ENCODE measurements at places on chromosomes 4 and X.

- DNase-seq, result no peak
- no peaks in the 10 kb centered on the region for H3K36me3 ChIP-seq
- no peak overlapping the region for H3K27ac ChIP-seq
Measured at GRCh38 chr4:19686456-19686855, 565.2 kb upstream of the SLIT2 start.

DNA sequence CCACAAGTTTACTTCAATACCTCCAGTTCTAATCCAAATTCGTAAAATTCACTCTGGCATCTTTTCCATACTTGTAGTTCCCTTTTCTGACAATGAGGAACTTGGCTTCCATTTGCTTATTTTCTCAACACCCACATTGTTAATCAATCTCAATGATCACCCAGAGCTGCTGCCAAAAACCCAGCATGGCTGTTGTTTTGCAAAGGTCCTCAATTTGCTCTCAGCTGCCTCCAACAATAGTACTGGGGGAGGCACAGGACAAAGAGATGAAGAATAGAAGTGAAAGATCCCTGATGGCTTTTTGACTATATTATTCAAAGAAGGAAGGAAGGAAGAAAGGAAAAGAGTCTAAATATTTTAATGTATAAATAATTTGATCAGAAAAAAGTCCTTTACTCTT is 847.8 kb downstream of the RAPGEF2 start:
- H3K4me1 ChIP-seq, result no peaks in the 10 kb centered on the region
- H3K4me3 ChIP-seq, result no peak overlapping the region
- no peak overlapping the region for H3K27ac ChIP-seq
- DNase-seq, result no peak

DNA sequence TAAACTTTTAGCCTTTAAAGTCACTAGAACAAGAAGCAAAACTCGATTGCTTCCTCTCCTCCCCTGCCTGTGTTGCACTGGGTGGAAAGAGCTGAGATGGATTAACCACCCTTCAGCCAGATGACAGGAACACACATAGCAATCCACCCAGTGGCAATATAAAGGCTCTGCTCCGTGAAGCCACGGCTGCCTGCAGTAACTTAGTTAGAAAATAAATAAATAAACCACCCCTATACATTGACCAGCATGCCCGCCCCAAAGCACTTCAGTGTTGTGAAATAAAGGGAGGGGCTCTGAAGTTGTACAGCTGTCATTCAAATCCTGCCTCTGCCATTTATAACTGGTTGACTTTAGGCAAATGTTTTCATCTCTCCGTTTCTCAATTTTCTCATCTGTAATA is 217.1 kb upstream of the LDB2 start:
- no peaks in the 10 kb centered on the region for H3K27me3 ChIP-seq
- peaks cover 22% of the 10 kb centered on the region for H3K4me1 ChIP-seq
- H3K4me3 ChIP-seq, result no peak overlapping the region
- H3K27ac ChIP-seq, result no peak overlapping the region
- H3K36me3 ChIP-seq, result no peaks in the 10 kb centered on the region
- no peak for DNase-seq

DNA sequence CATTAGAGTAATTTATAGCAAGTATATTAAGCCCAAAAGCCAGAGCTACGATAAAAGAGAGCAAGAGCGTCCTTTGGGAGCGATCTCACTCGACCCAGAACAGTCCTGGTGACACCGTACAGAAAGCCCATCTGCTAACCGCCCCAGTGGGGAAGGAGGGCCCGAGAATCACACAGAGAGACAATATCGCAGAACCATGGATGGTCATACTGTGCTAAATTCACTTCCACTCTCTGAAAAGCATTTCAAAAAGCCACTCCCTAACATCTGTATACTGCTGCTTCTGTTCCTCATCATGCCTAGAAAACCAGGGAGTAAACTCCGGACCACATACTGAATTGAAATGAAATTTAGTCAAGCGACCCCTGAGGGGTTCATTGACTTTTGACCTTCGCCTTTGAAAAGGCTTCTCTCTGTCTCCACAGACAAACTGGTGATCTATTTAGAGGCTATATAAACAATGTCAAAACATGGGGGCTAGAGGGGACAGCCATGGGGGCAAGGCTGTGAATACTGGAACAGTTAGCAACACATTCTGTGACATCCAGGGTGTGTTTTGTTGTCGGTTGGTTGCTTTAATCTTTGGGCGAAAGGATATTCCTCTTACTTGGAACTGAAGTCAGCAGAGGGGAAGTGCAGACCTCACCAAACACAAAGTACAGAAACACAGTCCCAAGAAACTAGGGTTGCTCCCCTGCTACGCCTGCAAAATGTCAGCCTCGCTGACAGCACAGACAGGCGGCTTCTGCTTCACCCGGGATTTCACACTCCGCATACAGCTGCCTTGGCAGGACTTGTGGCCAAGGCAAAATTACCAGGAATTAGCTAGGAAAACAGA is 129.0 kb upstream of the RASGEF1B start:
- H3K4me3 ChIP-seq, result peak overlapping the region; percentile 32
- peaks cover 4% of the 10 kb centered on the region for H3K27me3 ChIP-seq
- no peaks in the 10 kb centered on the region for H3K36me3 ChIP-seq
- peak overlapping the region; percentile 95 for H3K27ac ChIP-seq
- peaks cover 64% of the 10 kb centered on the region for H3K4me1 ChIP-seq

GRCh38 chr4:175986-176385 is 51.7 kb downstream of the ZNF718 start:
- no peaks in the 10 kb centered on the region for H3K4me1 ChIP-seq
- DNase-seq, result no peak
- H3K27me3 ChIP-seq, result no peaks in the 10 kb centered on the region
- peaks cover 84% of the 10 kb centered on the region for H3K36me3 ChIP-seq

DNA sequence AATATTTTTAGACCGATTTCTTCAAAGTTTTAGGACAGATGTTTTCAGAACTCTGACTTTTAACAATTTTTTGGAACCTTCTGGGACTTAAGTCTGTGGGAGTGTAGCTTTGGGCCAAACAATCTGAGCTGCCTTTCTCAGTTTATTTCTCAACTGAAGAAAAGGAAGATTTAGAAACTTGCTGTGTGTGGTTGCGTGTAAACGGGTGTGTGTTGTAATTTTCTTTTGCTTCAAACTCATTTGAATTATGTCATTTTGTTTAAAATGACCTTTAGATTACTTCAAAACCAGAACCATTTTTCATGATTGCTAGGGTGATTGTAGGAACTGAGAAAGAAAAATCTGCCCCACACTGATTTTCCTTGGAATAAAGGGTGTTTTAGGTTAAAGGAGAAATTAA is 577.7 kb upstream of the GALNTL6 start:
- H3K36me3 ChIP-seq, result no peaks in the 10 kb centered on the region
- no peaks in the 10 kb centered on the region for H3K4me1 ChIP-seq
- H3K27ac ChIP-seq, result peak overlapping the region; percentile 45
- H3K27me3 ChIP-seq, result no peaks in the 10 kb centered on the region
- DNase-seq, result no peak

DNA sequence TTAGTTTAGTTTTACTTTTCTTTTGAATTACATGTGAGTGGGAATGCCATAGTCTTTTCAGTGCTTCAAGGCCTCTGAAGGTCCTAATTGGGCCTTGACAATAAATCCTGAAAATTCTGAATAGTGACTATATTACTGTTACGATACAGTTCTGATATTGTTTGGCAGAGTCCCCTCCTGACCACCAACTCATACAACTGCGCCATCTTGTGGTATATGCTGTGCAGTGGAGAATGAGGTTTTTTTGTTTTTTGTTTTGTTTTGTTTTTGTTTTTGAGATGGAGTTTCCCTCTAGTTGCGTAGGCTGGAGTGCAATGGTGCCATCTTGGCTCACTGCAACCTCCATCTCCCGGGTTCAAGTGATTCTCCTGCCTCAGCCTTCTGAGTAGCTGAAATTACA is 56.6 kb upstream of the CHRDL1 start:
- no peak overlapping the region for H3K4me3 ChIP-seq
- H3K4me1 ChIP-seq, result peaks cover 19% of the 10 kb centered on the region
- peak; percentile 36 for DNase-seq
- H3K27ac ChIP-seq, result no peak overlapping the region
- peaks cover 5% of the 10 kb centered on the region for H3K27me3 ChIP-seq

- no peaks in the 10 kb centered on the region for H3K36me3 ChIP-seq
- peaks cover 22% of the 10 kb centered on the region for H3K27me3 ChIP-seq
- H3K4me3 ChIP-seq, result peak overlapping the region; percentile 54
Measured at GRCh38 chrX:104270916-104271512, 16.3 kb upstream of the ESX1 start.

DNA sequence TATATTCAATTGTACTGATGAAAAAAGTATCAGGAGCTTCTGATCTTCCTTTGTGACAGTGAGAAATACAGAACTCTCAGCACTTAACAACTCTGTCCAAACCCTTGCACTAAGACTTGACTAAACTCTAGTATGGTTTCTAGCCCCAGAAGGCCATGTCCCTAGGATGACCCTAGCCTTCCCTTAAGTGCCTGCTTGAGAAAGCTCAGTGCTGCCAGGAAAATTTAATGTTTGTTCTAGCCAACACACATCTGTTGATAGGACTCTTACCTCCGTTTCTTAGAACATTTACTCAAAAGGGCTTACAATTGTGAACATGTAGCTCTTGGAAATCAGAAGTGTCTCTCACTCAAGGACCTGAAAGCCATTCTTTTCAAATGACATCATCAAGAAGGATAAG is 1055.2 kb upstream of the FTHL17 start:
- no peaks in the 10 kb centered on the region for H3K36me3 ChIP-seq
- no peak for DNase-seq
- H3K27me3 ChIP-seq, result no peaks in the 10 kb centered on the region
- H3K27ac ChIP-seq, result no peak overlapping the region

- H3K4me1 ChIP-seq, result peaks cover 14% of the 10 kb centered on the region
- H3K27ac ChIP-seq, result no peak overlapping the region
- H3K36me3 ChIP-seq, result peaks cover 34% of the 10 kb centered on the region
- DNase-seq, result no peak
Measured at GRCh38 chr4:123972031-123972430, 575.4 kb downstream of the SPRY1 start.

GRCh38 chr4:151114338-151114737 is 14.9 kb downstream of the RPS3A start:
- no peak overlapping the region for H3K4me3 ChIP-seq
- DNase-seq, result no peak
- no peaks in the 10 kb centered on the region for H3K27me3 ChIP-seq

DNA sequence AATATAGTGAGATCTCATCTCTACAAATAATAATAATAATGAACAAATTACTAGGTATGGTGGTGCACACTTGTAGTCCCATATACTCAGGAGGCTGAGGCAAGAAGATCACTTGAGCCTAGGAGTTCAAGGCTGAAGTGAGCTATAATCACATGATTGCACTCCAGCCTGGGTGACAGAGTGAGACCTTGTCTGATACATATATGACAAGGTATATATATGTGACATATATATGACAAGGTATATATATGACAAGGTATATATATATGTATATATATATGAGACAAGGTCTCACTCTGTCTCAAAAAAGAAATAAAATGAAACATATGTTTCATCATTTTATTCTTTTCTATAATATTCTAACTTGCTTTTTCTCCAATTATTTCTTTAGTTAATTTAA is 278.1 kb upstream of the TET2 start:
- no peak overlapping the region for H3K27ac ChIP-seq
- no peak for DNase-seq
- H3K36me3 ChIP-seq, result no peaks in the 10 kb centered on the region
- peaks cover 3% of the 10 kb centered on the region for H3K27me3 ChIP-seq
- H3K4me1 ChIP-seq, result no peaks in the 10 kb centered on the region
- no peak overlapping the region for H3K4me3 ChIP-seq

DNA sequence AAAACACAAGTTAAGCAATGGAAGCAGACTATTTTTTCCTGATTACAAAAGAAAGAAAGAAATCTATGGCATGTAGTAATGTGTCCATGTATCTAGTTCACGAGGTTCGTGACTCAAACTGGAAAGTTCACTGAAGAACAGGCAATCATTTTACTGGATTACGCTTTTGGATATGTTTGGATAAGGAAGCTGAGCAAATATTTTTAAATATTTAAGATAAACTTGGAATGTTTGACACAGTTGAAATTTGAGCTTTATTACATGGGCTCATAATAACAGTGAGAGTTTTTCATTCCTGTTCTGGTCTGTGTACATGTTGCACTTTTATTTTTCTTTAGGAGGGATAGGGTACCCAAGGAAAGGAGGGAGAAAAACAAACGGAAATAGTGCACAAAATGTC is 244.2 kb upstream of the GK2 start:
- no peak for DNase-seq
- no peak overlapping the region for H3K4me3 ChIP-seq
- peaks cover 4% of the 10 kb centered on the region for H3K27me3 ChIP-seq
- H3K27ac ChIP-seq, result no peak overlapping the region
- H3K4me1 ChIP-seq, result peaks cover 20% of the 10 kb centered on the region

DNA sequence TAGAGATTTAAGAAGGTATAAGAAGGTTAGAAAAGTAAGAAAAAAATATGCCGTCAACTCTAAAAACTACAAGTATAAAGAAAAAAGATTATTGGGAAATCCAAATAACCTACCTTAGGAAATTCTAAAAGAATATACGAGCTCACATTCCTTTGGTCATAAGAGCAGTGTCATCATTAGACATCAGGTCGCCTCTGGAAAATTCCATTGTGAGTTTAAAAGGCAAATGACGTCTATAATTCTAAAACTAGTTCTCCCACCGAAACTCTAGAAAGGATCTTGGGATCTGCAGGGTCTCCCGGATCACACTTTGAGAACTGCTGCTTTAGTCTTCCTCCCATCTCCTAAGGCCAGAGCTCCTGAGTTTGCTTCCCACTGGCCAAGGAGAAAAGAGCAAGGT is 518 bp upstream of the SAT1 start:
- H3K4me1 ChIP-seq, result peaks cover 35% of the 10 kb centered on the region
- H3K36me3 ChIP-seq, result peaks cover 33% of the 10 kb centered on the region
- peak overlapping the region; percentile 99 for H3K4me3 ChIP-seq
- H3K27ac ChIP-seq, result peak overlapping the region; percentile 3
- DNase-seq, result no peak
- peaks cover 3% of the 10 kb centered on the region for H3K27me3 ChIP-seq

DNA sequence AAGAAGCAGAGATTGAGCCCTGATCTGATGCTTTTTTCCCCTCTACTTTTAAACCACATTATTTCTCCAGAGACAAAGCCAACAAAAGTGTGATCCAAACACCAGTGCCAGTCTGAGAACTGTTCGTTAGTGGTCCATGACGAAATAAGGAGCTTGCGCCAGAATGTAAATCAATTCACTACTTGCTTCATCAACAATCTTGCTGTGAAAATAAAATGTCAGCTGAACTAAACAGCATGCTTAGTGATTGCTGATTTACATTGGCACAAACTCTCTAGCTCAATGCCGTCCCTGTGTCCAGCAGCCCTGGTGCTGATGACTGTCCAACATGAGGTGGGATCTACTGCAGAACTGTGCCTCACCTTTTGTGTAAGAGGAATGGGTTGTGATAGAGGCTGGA is 71.3 kb downstream of the SOX3 start:
- no peak overlapping the region for H3K27ac ChIP-seq
- H3K36me3 ChIP-seq, result no peaks in the 10 kb centered on the region
- H3K4me1 ChIP-seq, result peaks cover 10% of the 10 kb centered on the region
- no peak for DNase-seq
- peaks cover 84% of the 10 kb centered on the region for H3K27me3 ChIP-seq
- no peak overlapping the region for H3K4me3 ChIP-seq

- H3K4me1 ChIP-seq, result peaks cover 15% of the 10 kb centered on the region
- no peaks in the 10 kb centered on the region for H3K36me3 ChIP-seq
- no peak overlapping the region for H3K27ac ChIP-seq
Measured at GRCh38 chrX:132470831-132471230, 18.0 kb downstream of the MBNL3 start.

Measured in nephron progenitor cell (in vitro differentiated cells).